Calu3 (cell line): ENCODE measurements at places on chromosomes 4 and X. TPM values are rescaled to one million over a fixed set of nuclear protein-coding genes. Genes with fewer than 3 reads are reported as not detected.

The FGF5 gene
- 0.50 and 0.81 TPM in 2 replicates for total RNA-seq

GRCh38 chr4:143025081-143025704 is 159.5 kb upstream of the USP38 start:
- peak; percentile 36 for DNase-seq
- peaks cover 23% of the 10 kb centered on the region for H3K4me1 ChIP-seq
- H3K4me3 ChIP-seq, result no peak overlapping the region
- no peaks in the 10 kb centered on the region for H3K36me3 ChIP-seq

GRCh38 chr4:109378076-109378475 is 55.5 kb upstream of the SEC24B start:
- H3K27me3 ChIP-seq, result no peaks in the 10 kb centered on the region
- no peaks in the 10 kb centered on the region for H3K4me1 ChIP-seq
- no peak for DNase-seq
- H3K36me3 ChIP-seq, result no peaks in the 10 kb centered on the region
- no peak overlapping the region for H3K4me3 ChIP-seq
- no peak overlapping the region for H3K27ac ChIP-seq

DNA sequence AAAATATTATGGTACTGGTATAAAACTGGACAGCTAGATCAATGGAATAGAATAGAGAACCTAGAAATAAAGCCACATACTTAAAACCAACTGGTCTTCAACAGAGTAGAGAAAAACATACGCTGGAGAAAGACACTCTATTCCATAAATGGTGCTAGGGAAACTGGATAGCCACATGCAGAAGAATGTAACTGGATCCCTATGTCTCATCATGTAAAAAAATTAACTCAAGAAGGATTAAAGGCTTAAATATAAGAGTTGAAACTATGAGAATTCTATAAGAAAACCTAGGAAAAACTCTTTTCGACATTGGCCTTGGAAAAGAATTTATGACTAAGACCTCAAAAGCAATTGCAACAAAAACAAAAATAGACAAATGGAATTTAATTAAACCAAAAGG is 114.6 kb downstream of the PCDH18 start:
- H3K27ac ChIP-seq, result no peak overlapping the region
- no peaks in the 10 kb centered on the region for H3K36me3 ChIP-seq
- H3K4me1 ChIP-seq, result no peaks in the 10 kb centered on the region
- no peaks in the 10 kb centered on the region for H3K27me3 ChIP-seq

- peaks cover 5% of the 10 kb centered on the region for H3K36me3 ChIP-seq
- no peaks in the 10 kb centered on the region for H3K4me1 ChIP-seq
- H3K27ac ChIP-seq, result no peak overlapping the region
- DNase-seq, result no peak
- H3K4me3 ChIP-seq, result no peak overlapping the region
- no peaks in the 10 kb centered on the region for H3K27me3 ChIP-seq
These were observed 77.9 kb downstream of the CEP135 start for GRCh38 chr4:56026596-56026995.

DNA sequence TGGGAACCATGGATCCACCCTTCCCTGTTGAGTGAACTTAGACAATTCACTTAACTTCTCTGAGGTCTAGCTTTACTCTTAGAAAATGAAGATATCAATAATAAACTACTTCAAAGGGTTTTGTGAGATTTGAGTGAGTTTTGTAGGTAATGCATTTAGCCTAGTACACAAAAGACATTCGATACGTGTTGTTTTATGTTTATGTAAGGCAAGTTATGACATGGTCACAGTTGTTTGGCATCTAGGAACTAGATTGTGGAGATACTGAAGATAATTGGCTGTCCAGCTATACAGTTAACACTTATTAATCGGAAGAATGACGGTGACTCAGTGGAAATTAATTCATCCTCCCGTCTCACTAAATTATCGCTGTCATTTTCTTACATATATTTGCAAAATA is 1781.1 kb upstream of the TENM3 start:
- no peaks in the 10 kb centered on the region for H3K27me3 ChIP-seq
- no peak overlapping the region for H3K4me3 ChIP-seq
- H3K36me3 ChIP-seq, result no peaks in the 10 kb centered on the region
- H3K4me1 ChIP-seq, result no peaks in the 10 kb centered on the region
- DNase-seq, result no peak

DNA sequence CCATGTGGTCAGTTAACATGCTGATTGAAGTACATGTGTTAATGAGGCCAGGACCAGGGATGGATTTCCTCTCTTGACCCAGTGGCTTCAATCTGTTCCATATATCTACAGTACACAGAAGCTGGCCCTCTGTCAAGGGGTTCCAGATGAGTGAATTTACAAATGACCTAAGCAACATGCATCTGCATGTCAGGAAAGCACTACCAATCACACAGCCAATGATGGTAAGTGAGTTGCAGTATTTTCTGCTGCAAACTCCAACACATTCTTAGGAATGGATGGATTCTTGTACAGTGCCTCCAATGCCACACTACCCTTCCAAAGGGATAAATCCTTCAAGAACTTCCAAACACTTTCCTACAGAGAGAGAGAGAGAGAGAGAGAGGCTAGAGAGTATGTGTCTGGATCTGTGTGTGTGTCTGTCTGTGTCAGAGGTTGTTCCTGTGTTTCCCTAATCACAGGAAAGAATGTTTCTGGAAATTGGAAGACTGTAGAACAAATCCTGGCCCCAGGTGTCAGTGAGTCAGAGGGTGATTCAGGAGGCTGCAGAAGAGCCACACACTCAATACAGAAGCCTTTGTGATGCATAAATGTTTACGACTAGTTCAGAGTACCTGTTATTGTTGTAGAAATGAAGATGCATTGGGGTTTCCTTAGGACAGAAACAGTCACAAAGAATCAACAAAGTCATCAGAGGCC is 107.5 kb downstream of the GUCY2F start:
- no peaks in the 10 kb centered on the region for H3K36me3 ChIP-seq
- H3K4me3 ChIP-seq, result no peak overlapping the region
- H3K4me1 ChIP-seq, result no peaks in the 10 kb centered on the region
- no peaks in the 10 kb centered on the region for H3K27me3 ChIP-seq

- no peak overlapping the region for H3K4me3 ChIP-seq
- no peak overlapping the region for H3K27ac ChIP-seq
- no peaks in the 10 kb centered on the region for H3K4me1 ChIP-seq
These were observed 13.6 kb downstream of the ADAMTS3 start for GRCh38 chr4:72555377-72555831.

DNA sequence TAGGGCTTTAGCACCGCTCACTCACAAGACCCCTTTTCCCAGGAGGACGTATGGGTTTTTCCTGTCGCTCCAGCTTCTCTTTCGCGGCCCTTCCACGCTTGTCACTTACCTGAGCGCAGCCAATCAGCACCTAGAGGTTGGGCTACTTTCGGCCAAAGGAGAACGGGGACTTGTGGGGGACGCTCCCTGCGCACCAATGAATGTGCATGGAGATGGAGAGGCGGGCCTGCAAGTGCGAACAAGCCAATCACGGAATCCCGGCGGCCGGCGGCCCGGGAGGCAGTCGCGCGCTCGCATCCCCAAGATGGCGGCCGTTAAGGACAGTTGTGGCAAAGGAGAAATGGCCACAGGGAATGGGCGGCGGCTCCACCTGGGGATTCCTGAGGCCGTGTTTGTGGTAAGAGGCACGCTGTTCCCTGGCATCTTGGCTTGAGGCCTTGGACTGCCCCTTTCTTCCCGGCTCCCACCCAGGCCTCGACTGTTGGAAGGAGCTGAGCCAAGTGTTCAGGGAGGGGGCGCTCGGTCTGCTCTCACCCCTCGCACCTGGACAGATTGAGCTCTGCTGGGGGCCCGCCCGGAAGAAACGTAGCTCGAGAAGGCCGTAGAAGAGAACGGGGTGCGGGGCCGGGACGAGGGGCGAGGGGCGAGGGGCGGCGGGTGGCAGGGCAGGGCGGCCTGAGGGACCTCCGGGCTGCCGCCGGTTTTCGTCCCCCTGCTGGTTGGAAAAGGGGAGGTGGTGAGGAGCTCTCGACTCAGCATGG is at the start of gene VBP1:
Gene VBP1, plus strand, starts transcription at position 282 of the 761 bp plus-strand sequence. Its CDS starts 23 bp downstream, at position 305.
- H3K27me3 ChIP-seq, result no peaks in the 10 kb centered on the region
- peak; percentile 91 for DNase-seq
- H3K27ac ChIP-seq, result peak within 1 kb of the TSS; percentile 67
- peak within 1 kb of the TSS; percentile 84 for H3K4me3 ChIP-seq
- H3K4me1 ChIP-seq, result peaks cover 8% of the 10 kb centered on the region
- H3K36me3 ChIP-seq, result peaks cover 30% of the 10 kb centered on the region

GRCh38 chr4:107751670-107752069 is 31.6 kb upstream of the PAPSS1 start:
- no peak overlapping the region for H3K27ac ChIP-seq
- no peaks in the 10 kb centered on the region for H3K27me3 ChIP-seq
- DNase-seq, result no peak
- H3K4me1 ChIP-seq, result peaks cover 15% of the 10 kb centered on the region
- no peak overlapping the region for H3K4me3 ChIP-seq
- no peaks in the 10 kb centered on the region for H3K36me3 ChIP-seq

- no peak for DNase-seq
- H3K27ac ChIP-seq, result no peak overlapping the region
- no peaks in the 10 kb centered on the region for H3K27me3 ChIP-seq
- no peaks in the 10 kb centered on the region for H3K4me1 ChIP-seq
- no peaks in the 10 kb centered on the region for H3K36me3 ChIP-seq
These were observed 878.5 kb downstream of the PCDH7 start for GRCh38 chr4:31598639-31599038.

- DNase-seq, result no peak
- H3K27ac ChIP-seq, result no peak overlapping the region
- no peak overlapping the region for H3K4me3 ChIP-seq
- no peaks in the 10 kb centered on the region for H3K36me3 ChIP-seq
- H3K4me1 ChIP-seq, result no peaks in the 10 kb centered on the region
These were observed 204.1 kb downstream of the MAPK10 start for GRCh38 chr4:86155766-86156165.

DNA sequence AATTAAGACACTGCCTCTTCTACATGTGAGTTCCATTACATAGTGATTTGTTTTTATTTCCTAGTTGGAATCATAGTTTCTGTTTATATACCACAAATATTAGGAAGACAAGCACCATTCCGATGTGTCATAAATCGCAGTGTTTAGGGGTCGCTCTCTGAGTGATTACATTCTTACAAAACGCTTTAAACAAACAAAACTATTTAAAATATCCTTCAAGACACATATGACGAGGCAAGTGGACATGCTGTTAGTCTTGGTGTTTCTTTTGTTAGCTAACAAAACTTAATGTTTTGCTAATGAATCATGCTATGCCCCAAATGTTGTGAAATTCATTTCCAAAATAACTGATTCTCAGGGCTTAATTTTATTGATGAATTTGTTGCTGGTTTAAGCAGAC is 1219.3 kb upstream of the PRKX start:
- H3K27me3 ChIP-seq, result no peaks in the 10 kb centered on the region
- H3K4me3 ChIP-seq, result no peak overlapping the region
- no peaks in the 10 kb centered on the region for H3K36me3 ChIP-seq

- no peak for DNase-seq
- no peaks in the 10 kb centered on the region for H3K36me3 ChIP-seq
- H3K27ac ChIP-seq, result no peak overlapping the region
- H3K4me3 ChIP-seq, result no peak overlapping the region
- H3K27me3 ChIP-seq, result no peaks in the 10 kb centered on the region
- no peaks in the 10 kb centered on the region for H3K4me1 ChIP-seq
These were observed 212.6 kb downstream of the DMD start for GRCh38 chrX:32998776-32999175.

DNA sequence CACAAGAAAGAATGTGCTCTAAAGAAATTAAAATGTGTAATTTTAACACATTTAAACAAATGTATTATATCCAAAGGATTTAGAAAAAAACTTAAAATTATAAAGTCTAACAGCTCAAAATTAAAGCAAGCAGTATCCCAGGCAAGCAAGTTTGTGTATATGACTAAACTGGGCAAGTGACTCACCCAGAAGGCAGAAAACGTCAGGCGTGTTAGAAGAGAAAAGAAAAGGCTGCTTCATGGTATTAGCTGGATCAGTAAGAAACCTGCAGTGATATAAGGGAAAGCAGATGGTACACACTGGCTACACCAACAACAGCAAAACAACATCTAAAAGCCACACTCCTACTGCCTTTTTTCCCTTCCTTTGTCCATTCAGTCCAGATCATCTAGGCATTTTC is 250.6 kb upstream of the NDST3 start:
- H3K4me1 ChIP-seq, result no peaks in the 10 kb centered on the region
- no peak overlapping the region for H3K27ac ChIP-seq
- no peaks in the 10 kb centered on the region for H3K36me3 ChIP-seq
- no peak overlapping the region for H3K4me3 ChIP-seq

The ARR3 gene
- total RNA-seq, result not detected in 2 replicates

GRCh38 chr4:119205690-119206089 is 6.8 kb upstream of the USP53 start:
- peaks cover 2% of the 10 kb centered on the region for H3K36me3 ChIP-seq
- no peak overlapping the region for H3K27ac ChIP-seq
- DNase-seq, result no peak
- no peak overlapping the region for H3K4me3 ChIP-seq
- H3K4me1 ChIP-seq, result peaks cover 21% of the 10 kb centered on the region

The CXXC4 gene
- 0.66 and 1.3 TPM in 2 replicates for total RNA-seq

DNA sequence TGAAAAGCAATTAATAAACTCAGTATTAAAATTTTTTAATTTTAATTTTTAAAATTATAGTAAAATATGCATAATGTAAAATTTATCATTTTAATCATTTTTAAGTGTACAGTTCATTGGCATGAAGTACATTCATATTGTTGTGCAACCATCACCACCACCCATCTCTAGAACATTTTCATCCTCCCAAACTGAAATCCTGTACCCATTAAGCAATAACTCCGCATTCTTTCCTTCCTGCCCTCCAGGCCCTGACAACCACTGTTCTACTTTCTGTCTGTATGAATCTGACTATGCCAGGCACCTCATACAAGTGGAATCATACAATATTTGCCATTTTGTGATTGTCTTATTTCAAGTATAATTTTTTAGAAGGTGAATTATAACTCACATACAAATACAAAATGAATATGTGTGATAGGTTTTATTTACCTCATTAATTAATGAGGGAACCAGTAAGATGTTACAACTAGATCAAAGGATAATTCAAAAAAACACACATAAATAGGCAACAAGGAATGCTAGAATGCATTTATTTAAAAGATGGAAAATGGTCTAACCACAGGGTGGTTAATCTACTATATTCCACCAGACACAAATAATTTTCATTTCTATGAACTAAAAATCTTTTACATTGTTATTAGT is 13.1 kb upstream of the AFF1 start:
- no peak overlapping the region for H3K4me3 ChIP-seq
- H3K27ac ChIP-seq, result no peak overlapping the region
- no peaks in the 10 kb centered on the region for H3K27me3 ChIP-seq
- no peaks in the 10 kb centered on the region for H3K36me3 ChIP-seq
- DNase-seq, result no peak
- peaks cover 22% of the 10 kb centered on the region for H3K4me1 ChIP-seq

- DNase-seq, result no peak
- no peak overlapping the region for H3K4me3 ChIP-seq
- no peaks in the 10 kb centered on the region for H3K36me3 ChIP-seq
These were observed 72.3 kb downstream of the PRKG2 start for GRCh38 chr4:81142744-81143143.

DNA sequence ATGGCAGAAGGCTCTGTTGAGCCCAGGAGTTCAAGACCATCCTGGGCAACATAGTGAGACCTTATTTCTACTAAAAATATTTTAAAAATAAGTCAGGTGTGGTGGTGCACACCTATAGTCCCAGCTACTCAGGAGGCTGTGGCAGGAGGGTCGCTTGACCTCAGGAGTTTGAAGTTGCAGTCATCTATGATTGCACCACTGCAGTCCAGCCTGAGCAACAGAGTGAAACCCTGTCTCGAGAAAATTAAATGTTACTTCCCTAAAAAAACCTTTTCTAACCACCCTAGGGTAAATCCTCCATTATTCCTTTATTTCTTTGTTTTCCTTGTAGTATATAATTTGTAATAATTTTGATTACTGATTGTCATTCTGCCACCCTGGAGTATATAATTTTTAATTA is 7.9 kb downstream of the FAM200B start:
- no peak overlapping the region for H3K27ac ChIP-seq
- H3K4me3 ChIP-seq, result no peak overlapping the region
- H3K27me3 ChIP-seq, result no peaks in the 10 kb centered on the region
- peaks cover 47% of the 10 kb centered on the region for H3K4me1 ChIP-seq
- DNase-seq, result no peak
- peaks cover 21% of the 10 kb centered on the region for H3K36me3 ChIP-seq

The UGT2B17 gene
- total RNA-seq, result not detected in 2 replicates
